ENCODE measurements at places on chromosomes 5 and 9.

- no peak for DNase-seq
These were observed 59.4 kb upstream of the TNFSF8 start for GRCh38 chr9:114989600-114990410.

DNA sequence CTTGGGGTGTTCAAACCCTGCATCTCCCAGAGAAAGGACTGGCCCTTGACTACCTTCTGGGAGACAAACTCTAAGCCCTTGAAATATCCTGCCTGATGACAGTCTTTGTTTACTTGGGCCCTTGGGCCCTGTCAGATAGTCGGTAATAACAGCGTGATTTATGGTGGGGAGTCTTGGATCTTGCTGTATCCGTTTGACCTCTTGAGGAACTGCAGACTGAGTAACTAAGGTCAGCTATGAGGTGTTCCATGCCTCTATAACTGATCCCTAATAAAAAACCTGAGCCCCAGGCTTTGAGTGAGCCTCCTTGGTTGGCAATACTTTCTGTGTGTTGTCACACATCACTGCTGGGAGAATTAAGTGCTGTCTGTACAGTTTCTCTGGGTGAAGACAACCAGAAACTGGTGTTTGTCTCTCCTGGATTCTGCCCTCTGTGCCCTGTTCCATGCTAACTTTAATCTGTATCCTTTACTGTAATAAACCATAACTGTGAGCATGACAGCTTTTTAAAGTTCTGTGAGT, 56.2 kb upstream of the ANKRD33B start:
- DNase-seq: no peak

- no peak for DNase-seq
These were observed 548 bp downstream of the CEP120 start for GRCh38 chr5:123422433-123423277.

GRCh38 chr5:110884005-110884404, 145.2 kb downstream of the SLC25A46 start:
- no peak for DNase-seq

DNA sequence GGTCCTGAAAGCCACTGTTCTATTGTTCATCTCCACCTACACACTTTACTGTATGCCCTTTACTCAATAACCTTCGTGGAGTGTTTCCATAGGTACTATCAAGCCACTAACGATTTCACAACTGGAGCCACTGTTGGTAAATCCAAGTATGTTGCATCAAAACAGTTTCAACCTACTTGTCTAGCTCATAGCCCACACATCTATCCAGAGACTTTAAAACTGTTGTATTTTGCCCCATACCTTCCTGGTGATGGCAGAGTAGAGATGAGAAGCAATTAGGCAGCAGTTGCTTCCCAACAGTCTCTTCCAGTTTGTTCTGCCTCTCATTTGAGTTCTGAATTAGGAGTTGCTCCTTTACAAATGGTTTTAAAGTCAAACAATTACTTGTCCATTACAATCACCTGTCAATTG, 607 bp downstream of the FAXDC2 start:
- DNase-seq: no peak

DNA sequence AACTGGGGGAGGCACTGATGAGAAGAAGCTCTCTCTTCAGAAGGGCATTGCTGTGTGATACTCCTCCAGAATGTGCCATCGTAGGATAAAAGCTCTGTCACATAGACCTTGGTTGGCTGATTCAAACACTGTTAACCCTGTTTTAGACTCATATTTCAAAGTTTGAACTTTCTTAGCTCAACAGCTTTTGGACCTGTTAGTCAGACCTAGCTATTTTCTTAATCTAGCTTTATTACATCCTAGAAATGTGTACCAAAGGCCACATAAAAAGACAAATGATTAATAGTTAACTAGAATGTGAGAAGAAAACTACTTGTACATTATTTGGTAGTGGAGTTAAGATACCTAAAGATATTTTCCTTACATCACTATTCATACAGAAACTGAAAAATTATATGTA, 4.3 kb downstream of the RHOBTB3 start:
- no peak for DNase-seq
